ENCODE measurements at places on chromosomes 12 and 14.

DNA sequence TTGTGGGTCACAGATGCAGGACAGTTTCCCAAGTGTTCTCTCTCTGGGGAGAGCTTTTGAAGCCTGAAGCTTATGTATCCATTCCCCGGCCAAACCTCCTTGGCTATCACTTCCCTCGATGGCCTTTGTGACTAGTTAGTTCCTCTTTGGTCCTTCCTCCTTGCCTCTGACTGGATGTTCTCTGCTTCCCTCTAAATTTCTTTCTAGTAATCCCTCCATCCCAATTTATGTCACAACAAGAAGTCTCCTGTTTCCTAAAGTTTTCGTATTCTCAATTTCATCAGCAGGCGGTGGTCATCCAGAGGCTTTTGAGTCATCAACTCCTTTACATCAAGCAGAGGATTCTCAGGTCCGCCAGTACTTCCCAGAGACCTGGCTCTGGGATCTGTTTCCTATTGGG is 27.5 kb downstream of the A2ML1 start:
- DNase-seq, result no peak

- DNase-seq, result no peak
Measured at GRCh38 chr14:98297567-98297966, 974.4 kb downstream of the BCL11B start.

DNA sequence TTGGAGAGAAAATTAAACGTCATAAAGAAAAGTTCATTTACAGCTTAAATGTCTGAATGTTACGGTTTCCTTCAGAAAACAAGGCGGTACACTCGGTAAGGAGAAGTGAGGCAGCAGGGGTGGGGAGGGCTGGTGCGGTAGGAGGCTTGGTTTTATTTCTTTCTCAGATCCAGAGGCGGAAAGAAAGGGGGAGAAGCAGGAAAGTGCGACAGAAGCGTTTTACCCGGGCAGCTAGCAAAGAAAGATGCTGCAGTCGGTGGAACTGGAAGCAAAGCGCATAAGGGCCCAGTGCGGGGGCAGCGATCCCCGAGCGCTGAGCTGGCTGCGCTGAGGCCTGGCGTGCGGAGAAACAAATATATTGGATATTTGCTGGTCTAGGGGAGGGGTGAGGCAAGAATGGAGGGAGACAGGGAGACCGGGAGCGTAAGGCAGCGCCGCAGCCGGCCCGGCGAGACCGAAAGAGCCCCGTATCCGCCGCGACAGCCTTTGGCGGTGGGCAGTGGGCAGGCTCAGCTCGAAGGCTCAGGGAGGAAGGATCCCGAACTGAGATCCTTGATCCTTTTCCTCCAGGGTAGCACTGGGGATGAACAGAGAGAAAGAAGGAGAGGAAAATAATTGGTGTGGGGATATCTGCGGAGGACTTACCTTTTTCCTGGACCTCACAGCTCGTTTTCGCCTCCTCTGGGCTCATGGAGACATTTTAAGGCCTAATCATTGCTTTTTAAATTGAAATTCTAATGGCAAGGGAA is 6.4 kb upstream of the HOXC11 start:
- no peak for DNase-seq

- DNase-seq, result no peak
Measured at GRCh38 chr12:47360093-47360480, 280.3 kb upstream of the AMIGO2 start.

DNA sequence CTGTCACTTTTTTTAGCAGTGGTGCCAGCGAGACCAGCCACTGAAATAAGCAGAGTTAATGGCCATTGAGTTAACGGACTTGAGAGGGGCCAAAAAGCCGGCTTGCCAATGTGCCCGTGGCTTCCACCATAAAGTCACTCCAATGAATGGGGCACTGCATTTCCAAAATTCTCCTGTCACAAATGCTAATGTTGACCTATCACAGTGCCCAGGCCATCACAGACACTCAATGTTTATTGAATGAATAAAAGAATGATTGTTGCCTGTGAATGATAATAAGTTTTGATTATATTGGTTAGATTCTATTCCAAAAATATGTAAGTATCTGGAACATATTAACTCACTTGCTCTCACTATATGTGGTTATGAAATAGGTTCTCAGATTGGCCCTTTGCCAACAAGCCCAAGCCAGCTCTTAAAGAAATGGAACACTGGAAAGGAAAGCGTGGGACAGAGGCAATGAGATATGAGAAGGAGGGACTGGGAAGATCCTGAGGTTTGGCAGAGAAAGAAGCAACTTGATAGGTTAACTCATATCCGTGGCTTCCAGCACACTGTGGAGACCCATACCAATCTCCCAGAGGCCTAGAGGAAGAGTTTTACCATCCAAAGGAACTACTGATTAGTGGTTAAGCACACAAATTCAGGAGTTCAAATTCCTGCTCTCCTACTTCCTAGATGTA is 108.7 kb downstream of the BTG1 start:
- no peak for DNase-seq

Measured in CD4-positive, alpha-beta T cell treated with Interleukin-21 for 1 hour (primary cell).